Dermis blood vessel endothelial cell (primary cell): ENCODE measurements at places on chromosomes 6 and 20. TPM values are rescaled to one million over a fixed set of nuclear protein-coding genes. Genes with fewer than 3 reads are reported as not detected.

The RCAN2 gene
- total RNA-seq, result 0.19 and 0.34 TPM in 2 replicates

DNA sequence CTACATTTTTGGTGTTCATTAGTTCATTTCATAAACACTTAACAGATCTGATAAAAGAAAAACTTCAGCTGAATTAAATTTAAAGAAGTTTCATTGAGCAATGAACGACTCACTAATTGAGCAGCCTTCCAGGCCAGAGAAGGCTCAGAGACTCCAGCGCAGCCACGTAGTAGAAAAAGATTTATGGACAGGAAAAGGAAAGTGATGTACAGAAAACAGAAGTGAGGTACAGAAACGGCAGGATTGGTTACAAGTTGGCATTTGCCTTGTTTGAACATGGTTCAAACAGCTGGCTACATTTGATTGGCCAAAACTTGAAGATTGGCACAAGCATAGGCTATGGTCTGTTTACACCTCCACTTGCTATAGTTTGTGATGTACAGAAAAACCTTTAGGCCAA, 166.3 kb upstream of the DTNBP1 start:
- DNase-seq, result no peak

GRCh38 chr6:6455272-6455671, 133.2 kb upstream of the LY86 start:
- no peak for DNase-seq

The VSX1 gene
- total RNA-seq, result not detected in 2 replicates

The ADAM33 gene
- 0.09 and 0.17 TPM in 2 replicates for total RNA-seq

The PNLDC1 gene
- total RNA-seq, result 0.51 TPM in 1 of 2 replicates, not detected in the other
